Stimulated activated CD4-positive, alpha-beta T cell treated with anti-CD3 and anti-CD28 coated beads, Interleukin-12 subunit alpha, Interleukin-12 subunit beta, amount 100 ng/mL, for 24 hours (primary cell): ENCODE measurements at places on chromosomes 3 and 15.

- DNase-seq, result no peak
Measured at GRCh38 chr3:120450600-120451271, at the start of gene FSTL1. FSTL1 (minus strand) TSS chr3:120450992; CDS start chr3:120450746, 246 bp downstream.

GRCh38 chr15:62377736-62378480 is 212.8 kb upstream of the C2CD4B start:
- DNase-seq, result no peak

GRCh38 chr3:136753326-136753939 is 1.3 kb upstream of the STAG1 start:
- DNase-seq, result no peak

GRCh38 chr3:196284396-196284795 is 3.1 kb downstream of the PCYT1A start:
- no peak for DNase-seq

- DNase-seq, result no peak
Measured at GRCh38 chr3:185199206-185199605, 46.3 kb upstream of the C3orf70 start.

- DNase-seq, result no peak
Measured at GRCh38 chr3:102026656-102027055, 177.3 kb downstream of the NFKBIZ start.

GRCh38 chr15:49964551-49964950 is 154.5 kb downstream of the ATP8B4 start:
- DNase-seq, result no peak

- DNase-seq, result no peak
Measured at GRCh38 chr3:9730657-9731205, 804 bp upstream of the BRPF1 start.

DNA sequence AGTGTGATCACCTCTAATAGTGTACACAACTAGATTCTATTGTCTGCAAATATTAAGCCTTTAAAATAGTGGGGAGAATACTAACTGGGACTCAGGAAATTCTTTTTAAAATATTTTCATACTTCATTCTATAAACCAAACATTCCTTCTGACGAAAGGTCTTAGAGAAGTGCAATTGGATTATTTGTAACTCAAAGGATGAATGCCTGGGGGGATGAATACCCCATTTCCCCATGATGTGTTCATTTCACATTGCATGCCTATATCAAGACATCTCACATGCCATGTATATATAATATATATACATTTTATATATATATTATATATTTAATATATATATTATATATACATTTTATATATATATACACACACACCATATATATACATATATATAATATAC is 189.9 kb downstream of the VGLL3 start:
- DNase-seq, result no peak

DNA sequence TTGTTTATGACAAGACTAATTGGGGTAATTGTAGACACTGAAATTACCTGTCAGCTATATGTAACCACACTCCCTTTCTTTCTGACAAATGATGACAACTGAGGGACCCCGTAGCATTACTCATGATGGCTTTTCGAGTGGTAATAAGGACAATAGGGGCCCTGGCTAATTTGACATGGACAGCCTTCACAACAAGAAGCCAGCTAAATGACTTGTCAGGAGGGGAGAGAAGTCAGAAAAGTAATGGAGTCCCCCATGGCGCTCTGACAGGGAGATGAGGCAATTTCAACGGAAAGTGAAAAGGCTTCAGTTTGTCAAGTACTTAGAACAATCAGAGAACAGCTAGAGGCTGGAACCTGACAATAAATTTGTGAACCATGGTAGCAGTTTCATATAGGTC is 177.3 kb downstream of the CDIN1 start:
- no peak for DNase-seq

DNA sequence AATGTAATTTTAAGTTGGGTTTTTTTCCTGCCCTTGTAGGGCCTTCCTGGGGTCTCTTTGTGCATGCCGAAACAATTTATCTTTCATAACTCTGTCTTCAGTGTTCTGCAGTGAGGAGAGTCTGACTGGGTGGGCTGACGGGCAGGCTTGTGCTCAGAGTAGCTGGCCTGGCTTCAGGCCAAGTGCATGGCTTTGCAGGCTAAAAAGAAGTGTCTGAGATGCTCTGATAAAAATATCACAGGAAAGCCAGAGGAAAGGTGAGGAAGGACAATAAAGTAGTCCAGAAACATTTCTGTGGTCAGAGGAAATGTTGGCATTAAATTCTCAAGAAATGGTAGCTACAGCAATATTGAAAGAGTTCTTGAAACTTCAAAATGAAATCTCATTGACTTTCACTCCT is 25.5 kb downstream of the ST3GAL6 start:
- no peak for DNase-seq

DNA sequence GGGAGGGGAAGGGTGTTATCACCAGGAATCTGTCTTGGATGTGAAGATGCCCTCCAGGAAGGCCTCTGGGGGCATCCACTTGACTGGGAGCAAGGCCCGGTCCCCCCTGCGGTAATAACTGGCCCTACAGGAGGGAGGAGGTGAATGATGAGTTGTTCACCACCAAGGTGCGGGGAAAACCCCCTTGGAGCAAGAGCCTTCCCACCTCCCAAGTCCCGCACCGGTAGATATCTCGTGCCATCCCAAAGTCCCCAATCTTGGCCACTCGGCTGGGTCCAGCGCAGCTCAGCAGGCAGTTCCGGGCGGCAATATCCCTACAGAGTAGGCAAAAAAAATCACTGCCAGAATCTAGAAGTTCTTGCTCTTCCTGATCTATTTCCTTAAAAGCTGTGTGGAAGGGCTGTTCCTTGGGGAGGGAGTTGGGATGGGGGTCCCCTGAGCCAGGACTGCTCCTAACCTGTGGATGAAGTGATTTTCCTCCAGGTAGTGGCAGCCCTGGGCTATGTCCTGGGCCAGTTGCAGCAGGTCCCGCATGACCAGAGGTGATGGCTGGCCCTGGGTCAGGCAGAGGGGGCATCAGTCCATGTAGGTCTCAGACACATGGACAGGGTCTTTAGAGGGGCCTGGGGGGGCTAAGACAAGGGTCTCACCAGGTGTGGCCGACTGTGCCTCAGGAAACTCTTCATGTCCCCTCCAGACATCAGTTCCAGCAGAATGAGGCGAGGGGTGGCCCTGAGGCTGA is 8.7 kb downstream of the LTK start:
- no peak for DNase-seq

- no peak for DNase-seq
Measured at GRCh38 chr3:128551867-128552266, 58.9 kb upstream of the GATA2 start.

DNA sequence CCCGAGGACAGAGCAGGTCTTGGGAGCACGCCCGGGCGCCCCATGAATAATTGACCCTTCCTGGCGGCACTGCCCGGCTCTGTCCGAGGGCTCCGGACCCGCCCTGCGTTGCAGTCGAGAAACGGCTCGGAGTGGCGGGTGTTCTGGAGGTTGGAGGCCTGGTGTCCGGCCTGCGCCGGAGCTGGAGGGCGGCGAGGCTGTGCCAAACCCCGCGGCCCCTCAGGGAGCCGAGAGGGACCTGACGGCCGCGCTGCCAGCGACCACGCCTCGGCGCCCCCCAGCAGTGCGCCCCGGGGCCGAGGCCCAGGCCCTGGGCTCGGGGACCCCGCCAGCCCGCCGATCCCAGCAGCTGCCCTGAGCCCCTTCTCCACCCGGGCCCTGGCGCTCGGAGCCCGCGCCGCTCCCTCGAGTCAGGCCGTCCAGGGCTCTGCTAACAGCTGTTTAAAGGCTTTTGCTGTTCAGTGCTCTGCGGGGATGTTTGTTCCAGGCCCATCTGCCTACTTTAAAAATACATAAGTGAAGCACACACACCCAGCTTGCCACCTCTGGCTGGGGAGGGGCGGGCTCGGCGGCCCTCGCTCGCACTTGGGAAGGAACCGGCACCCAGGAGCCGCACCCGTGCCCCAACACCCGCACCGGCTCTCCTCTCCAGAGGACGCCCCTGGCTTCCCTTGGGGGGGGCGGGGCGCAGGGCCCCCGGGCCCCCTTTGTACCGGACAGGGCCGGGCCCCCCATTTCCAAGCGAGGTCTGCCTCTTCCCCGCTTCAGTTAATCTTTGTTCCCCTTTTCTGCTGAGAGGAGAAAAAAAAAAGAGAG is 730 bp upstream of the ZNF710 start:
- no peak for DNase-seq

- no peak for DNase-seq
Measured at GRCh38 chr3:59304296-59304695, 254.5 kb upstream of the CFAP20DC start.

- no peak for DNase-seq
Measured at GRCh38 chr3:173275740-173276139, 121.8 kb upstream of the NLGN1 start.

- no peak for DNase-seq
Measured at GRCh38 chr3:16840101-16840424, 44.7 kb upstream of the PLCL2 start.
